ENCODE measurements at places on chromosomes 7 and 10. TPM values are rescaled to one million over a fixed set of nuclear protein-coding genes. Genes with fewer than 3 reads are reported as not detected.
A peak's percentile ranks its signal among the peaks of the same experiment; 100 is the strongest.

The SUMF2 gene
- total RNA-seq = 31.4 TPM

The ICA1 gene
- 20.9 TPM for total RNA-seq

The ACBD5 gene
- 33.5 TPM for total RNA-seq

The SLC39A12 gene
- not detected for total RNA-seq

The HDAC9 gene
- 5.6 TPM for total RNA-seq

The CREB3L2 gene
- total RNA-seq = 12.0 TPM

The SPDYE2 gene
- not detected for total RNA-seq

DNA sequence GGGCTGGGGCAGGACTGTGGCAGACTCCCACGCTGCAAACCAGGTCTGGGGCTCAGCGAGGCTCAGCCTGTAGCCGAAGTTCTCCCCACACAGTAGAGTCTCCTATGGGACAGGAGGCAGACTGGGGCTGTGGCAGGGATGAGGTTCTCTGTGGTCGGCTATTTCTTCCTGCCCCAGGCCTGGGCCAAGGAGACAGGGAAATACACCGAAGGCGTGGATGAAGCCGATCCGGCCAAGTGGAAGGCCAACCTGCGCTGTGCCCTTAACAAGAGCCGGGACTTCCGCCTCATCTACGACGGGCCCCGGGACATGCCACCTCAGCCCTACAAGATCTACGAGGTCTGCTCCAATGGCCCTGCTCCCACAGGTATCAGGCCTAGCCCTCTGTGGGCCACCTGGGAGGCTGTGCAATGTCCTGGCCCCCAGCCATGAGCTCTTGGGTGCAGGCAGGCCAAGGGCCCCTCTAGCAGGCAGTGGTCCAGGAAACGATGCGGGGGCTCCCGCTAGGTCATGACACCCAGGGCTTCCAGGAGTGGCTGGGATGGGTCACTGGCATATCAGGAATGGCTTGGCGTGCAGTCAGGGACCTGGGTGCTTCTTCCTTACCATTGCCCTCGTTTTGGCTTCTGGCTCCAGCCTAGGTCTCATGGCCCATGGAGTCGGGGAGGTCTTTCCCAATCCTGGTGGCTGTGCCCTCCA lies 8.1 kb downstream of the IRF5 start:
- H3K4me3 ChIP-seq = no peak overlapping the region
- no peaks in the 10 kb centered on the region for H3K27me3 ChIP-seq
- no peak overlapping the region for H3K27ac ChIP-seq
- H3K4me1 ChIP-seq = no peaks in the 10 kb centered on the region
- H3K36me3 ChIP-seq = no peaks in the 10 kb centered on the region
- DNase-seq = no peak

DNA sequence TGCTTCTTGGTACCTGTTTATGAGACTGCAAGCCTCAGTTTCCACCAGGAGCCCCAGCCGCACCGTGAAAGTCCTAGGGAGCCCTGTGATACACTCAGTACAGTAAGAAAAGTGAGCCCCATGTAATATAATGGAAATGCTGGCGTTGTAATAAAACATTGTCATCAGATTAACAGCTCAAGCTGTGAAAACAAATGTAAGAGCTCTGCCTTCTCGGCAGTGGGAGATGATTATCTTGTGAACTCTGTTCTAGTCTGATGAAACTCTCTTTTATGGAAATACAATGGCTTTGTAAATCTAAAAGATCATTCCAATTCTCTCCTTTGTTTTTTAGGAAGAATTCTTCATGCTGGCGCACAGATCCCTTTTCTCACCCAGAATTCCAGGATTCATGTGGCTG lies 299.9 kb downstream of the ABCA13 start:
- no peak overlapping the region for H3K4me3 ChIP-seq
- DNase-seq = no peak
- H3K27me3 ChIP-seq = no peaks in the 10 kb centered on the region
- no peak overlapping the region for H3K27ac ChIP-seq

DNA sequence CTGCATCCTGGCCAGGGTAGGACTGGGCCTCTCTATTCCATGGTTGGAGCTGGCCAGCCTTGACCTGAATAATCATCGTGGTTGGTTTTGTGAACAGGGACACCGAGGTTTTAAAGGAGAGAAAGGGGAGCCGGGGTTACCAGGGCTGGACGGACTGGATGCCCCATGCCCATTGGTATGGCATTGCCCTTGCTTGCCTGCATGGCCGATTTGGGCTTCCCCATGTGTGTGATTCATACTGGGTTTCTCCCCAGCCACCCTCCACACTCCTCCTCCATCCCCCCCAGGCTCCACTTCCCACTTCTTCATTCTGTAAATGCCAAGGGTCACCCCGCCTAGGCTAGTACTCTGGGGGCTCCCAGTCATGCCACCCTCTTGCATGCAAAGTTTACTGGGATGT lies 98.8 kb upstream of the MACROH2A2 start:
- H3K36me3 ChIP-seq = no peaks in the 10 kb centered on the region
- H3K27me3 ChIP-seq = no peaks in the 10 kb centered on the region
- H3K4me1 ChIP-seq = no peaks in the 10 kb centered on the region
- no peak overlapping the region for H3K27ac ChIP-seq
- DNase-seq = no peak

- H3K27me3 ChIP-seq = no peaks in the 10 kb centered on the region
- no peak overlapping the region for H3K4me3 ChIP-seq
- no peak for DNase-seq
- H3K27ac ChIP-seq = no peak overlapping the region
Observed at GRCh38 chr10:82071231-82071630, 196.2 kb downstream of the NRG3 start.

- H3K27ac ChIP-seq = peak overlapping the region; percentile 64
- H3K4me1 ChIP-seq = peaks cover 89% of the 10 kb centered on the region
Observed at GRCh38 chr10:35449944-35450343, 113.6 kb downstream of the CCNY start.

DNA sequence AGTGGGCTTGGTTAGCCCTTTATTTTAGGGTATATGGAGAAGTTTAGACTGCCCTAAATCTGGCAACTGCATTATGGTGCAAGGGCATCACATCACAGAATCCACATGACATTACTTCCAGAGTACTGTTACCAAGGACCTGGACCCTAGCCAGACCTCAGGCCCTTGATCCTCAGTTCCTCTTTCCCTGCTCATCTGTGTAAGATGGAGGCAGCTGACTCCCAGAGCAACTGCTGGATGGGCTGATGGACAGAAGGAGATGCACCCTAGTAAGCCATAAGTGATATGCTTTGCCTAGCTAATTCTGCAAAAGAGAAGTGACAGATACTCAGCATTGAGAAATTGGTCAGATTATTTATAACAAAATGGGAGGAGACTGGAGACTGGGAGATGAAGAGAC lies 131.7 kb downstream of the DYNC1I1 start:
- H3K27ac ChIP-seq = no peak overlapping the region
- H3K4me3 ChIP-seq = no peak overlapping the region
- no peaks in the 10 kb centered on the region for H3K36me3 ChIP-seq
- DNase-seq = peak; percentile 14
- H3K27me3 ChIP-seq = no peaks in the 10 kb centered on the region

DNA sequence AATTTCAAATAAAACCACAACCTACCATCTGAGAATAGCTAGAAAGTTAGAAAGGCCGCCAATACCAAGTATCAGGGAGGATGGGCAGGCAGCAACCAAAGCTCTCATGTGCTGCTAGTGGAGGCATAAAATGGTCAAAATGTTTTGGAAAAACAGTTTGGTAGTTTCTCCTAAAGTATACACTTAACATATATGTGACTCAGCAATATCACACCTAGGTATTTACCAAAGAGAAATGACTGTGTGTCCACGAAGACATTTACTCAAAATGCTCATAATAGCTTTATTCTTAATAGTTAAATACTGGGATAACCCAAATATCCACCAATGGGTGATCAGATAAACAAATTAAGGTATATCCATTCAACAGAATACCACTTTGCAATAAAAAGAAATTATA lies 14.3 kb downstream of the RHEB start:
- DNase-seq = no peak
- no peaks in the 10 kb centered on the region for H3K36me3 ChIP-seq
- peaks cover 89% of the 10 kb centered on the region for H3K4me1 ChIP-seq
- H3K4me3 ChIP-seq = no peak overlapping the region
- no peaks in the 10 kb centered on the region for H3K27me3 ChIP-seq

DNA sequence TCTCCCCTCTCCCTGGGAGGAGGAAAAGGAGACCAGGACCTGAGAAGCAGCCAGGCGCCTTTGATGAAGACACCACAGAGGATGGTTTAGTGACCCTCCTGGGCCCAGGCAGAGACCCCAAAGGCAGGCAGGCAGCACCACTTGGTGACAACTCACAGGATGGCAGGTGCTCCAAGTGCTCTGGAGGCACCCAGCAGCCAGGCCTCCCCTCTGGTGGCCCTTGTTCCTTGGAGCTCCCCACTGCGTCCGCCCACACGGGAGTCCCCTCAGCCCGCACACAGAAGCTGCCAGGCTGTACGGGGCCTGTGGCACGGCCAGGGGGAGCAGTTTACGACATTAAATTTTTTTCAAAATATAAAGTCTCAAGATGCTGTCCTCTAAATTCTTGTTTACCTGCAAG lies 607.1 kb upstream of the FOXK1 start:
- H3K4me3 ChIP-seq = no peak overlapping the region
- no peak for DNase-seq
- H3K36me3 ChIP-seq = no peaks in the 10 kb centered on the region
- no peak overlapping the region for H3K27ac ChIP-seq

DNA sequence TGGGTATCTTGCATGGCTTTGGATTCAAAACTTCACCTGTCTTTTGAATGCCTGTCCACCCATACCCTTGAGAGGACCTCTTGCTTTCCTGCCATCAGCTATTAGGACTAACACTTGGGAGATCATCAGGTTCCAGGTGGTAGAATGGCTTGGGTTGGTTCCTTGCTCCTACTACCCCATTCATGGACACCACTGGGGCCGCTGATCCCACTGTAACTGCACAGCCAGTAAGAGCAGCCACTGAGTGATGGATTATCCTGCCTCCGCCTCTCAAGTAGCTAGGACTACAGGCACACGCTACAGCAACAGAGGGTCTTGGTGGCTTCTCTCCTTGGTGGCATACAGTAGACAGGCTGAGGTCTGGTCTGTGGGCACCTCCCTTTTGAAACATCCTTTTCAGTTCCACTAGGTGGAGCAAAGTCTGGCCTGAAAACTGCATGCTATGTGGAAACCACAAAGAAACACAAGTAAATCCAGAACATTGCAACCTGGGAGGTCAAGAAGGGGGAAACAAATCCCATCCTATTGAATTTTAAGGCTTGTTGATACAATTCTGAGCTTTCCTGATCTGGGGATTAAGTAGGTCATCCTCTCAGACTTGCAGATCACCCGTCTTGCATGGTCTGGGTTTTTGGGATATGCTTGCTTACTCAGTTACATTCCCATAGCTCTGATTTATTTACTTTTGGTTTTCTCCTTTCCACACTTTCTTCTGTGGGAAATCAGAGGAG lies 9.4 kb downstream of the WBP1L start:
- H3K4me1 ChIP-seq = peaks cover 30% of the 10 kb centered on the region
- H3K27ac ChIP-seq = peak overlapping the region; percentile 78
- no peaks in the 10 kb centered on the region for H3K36me3 ChIP-seq
- no peak overlapping the region for H3K4me3 ChIP-seq
- DNase-seq = peak; percentile 62

GRCh38 chr10:17617031-17617911 lies at the start of gene HACD1:
TSS of gene HACD1 (minus strand) at chr10:17617374. CDS start at chr10:17617339, 35 bp downstream.
- H3K27me3 ChIP-seq = no peaks in the 10 kb centered on the region
- peak within 1 kb of the TSS; percentile 94 for H3K27ac ChIP-seq
- H3K4me3 ChIP-seq = peak within 1 kb of the TSS; percentile 80
- peak; percentile 77 for DNase-seq

GRCh38 chr10:72267819-72268399 lies 5.8 kb upstream of the DDIT4 start:
- H3K4me1 ChIP-seq = peaks cover 13% of the 10 kb centered on the region
- H3K4me3 ChIP-seq = no peak overlapping the region
- H3K27ac ChIP-seq = no peak overlapping the region
- H3K27me3 ChIP-seq = no peaks in the 10 kb centered on the region
- DNase-seq = no peak
- no peaks in the 10 kb centered on the region for H3K36me3 ChIP-seq

DNA sequence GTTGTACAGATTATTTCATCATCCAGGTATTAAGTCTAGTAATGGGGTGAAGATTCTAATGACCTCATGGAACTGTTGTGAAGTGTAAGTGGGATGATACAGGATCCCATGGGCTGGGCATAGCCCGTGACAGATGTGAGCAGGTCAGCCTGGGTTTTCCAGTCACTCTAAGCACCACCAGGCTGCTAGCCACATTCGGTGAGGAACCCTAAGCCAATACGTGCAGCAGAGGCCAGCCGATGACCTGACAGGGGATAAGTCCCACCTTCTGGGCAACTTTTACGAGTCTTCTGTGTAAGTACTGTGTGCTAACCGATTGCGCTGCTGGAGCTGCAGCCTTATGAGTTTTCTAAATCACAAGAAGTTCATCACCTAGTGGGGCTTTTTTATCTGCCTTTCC lies 7.3 kb downstream of the ZNF503 start:
- no peak overlapping the region for H3K27ac ChIP-seq
- H3K27me3 ChIP-seq = peaks cover 23% of the 10 kb centered on the region
- DNase-seq = no peak

DNA sequence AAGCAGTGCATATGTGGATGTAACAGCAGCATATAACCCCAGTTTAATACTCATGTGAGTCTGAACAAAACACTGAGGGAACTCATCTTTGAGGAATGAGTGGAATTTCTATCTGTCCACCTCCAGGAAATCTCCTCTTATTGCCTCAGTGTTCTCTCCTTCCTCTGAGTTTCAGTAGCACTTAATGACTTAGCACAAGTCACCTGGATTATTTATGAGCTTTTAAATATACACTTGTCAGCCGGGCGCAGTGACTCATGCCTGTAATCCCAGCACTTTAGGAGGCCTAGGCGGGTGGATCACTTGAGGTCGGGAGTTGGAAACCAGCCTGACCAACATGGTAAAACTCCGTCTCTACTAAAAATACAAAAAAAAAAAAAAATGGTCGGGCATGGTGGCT lies 4.3 kb downstream of the LRRC20 start:
- peaks cover 48% of the 10 kb centered on the region for H3K4me1 ChIP-seq
- H3K36me3 ChIP-seq = no peaks in the 10 kb centered on the region
- no peaks in the 10 kb centered on the region for H3K27me3 ChIP-seq
- H3K27ac ChIP-seq = peak overlapping the region; percentile 91

DNA sequence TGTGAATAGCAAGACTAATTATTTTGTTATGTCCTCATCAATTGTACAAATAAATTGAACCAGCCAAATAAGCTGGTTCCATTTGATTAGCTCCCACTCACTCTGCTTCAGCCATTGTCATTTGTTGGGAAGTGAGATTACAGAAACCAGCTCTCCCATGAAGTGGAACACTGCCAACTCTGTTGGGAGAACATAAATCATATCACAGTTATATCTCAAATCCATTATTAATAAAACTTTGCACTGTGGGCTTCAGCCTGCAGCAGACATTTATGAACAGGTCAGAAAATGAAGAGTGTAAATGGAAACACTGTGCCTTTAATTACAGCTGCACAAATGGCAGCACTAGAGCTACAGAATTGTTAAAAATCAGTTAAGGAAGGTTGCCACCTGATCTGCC lies 46.7 kb upstream of the TEX47 start:
- no peaks in the 10 kb centered on the region for H3K4me1 ChIP-seq
- H3K36me3 ChIP-seq = no peaks in the 10 kb centered on the region
- no peak overlapping the region for H3K27ac ChIP-seq
- DNase-seq = no peak
- no peaks in the 10 kb centered on the region for H3K27me3 ChIP-seq
- H3K4me3 ChIP-seq = no peak overlapping the region
